Hair follicle dermal papilla cell (primary cell): ENCODE measurements at places on chromosomes 5 and 9. TPM values are rescaled to one million over a fixed set of nuclear protein-coding genes. Genes with fewer than 3 reads are reported as not detected.

Gene STKLD1
- 0.61 and 1.3 TPM in 2 replicates for total RNA-seq

Gene ST8SIA4
- total RNA-seq, result 2.3 and 3.7 TPM in 2 replicates

Gene STPG3
- total RNA-seq, result not detected in 2 replicates

Gene ACOT12
- not detected in 2 replicates for total RNA-seq

Gene SNCAIP
- 0.61 and 0.65 TPM in 2 replicates for total RNA-seq

Gene PCDHGA5
- 3.2 and 4.0 TPM in 2 replicates for total RNA-seq
